ENCODE measurements at places on chromosomes 7 and 10.
A peak's percentile ranks its signal among the peaks of the same experiment; 100 is the strongest.

DNA sequence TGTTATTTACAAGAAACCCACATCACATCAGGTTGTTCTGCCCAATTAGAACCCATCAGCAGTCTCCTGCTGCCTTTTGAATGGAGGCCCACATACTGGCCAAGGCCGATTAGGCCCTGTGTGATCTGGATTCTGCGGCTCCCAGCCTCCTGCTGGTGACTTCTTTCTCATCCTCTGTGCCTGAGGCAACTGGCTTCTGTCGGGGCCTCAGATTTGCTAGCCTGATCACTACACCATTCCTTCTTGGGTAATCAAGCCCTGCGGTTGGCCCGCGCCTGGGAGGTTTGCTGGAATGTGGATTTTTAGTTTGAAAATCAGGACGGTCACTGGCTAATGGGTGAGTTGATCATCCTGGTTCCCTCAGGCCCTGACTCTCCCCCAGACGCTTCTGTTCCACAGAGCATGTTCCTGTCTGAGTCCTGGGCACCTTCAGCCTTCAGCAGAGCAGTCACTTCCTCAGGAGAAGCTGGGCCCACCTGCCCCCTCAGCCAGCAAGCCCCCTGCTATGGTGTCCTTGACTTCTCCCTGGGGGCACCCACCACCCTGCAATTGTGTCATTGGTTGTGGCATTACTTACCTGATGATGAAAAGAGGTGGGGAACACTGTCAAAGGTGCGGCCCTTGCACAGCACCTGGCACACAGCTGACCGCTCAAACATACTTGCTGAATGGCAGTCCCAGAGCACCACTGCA is 207.6 kb downstream of the PHTF2 start:
- DNase-seq = no peak

- no peak for DNase-seq
Observed at GRCh38 chr7:38052786-38053185, 125.3 kb upstream of the STARD3NL start.

DNA sequence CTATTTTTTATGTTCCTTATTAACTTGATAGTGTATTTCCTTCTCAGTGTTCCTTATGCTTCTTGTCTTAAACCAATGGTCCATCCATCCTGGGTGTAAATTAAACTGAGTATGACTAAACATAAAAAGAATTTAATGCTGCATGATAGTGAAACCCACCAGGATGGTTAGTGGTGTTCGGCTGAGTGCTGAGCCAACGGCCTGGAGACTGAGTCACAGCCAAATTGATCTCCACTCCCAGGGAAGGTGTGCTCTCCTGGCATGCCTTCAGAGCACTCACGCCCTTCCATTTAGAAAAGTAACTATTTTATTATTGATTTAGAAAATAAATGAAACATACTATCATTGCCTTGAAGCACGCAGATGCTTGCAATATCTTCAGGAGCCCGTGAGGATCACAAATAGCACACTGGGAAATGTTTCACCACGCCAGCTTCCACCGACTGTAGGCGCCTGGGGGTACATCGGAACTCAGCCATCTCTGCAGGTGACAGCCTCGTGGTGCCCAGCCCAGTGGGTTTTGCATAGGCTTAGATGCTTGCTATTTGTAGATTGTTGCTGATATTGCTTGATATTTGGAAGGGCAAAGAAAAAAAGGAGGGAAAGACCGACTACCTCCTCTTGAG is 40.0 kb upstream of the LOXL4 start:
- peak; percentile 29 for DNase-seq

GRCh38 chr10:110980807-110981206 is 61.4 kb downstream of the SHOC2 start:
- DNase-seq = no peak

- DNase-seq = no peak
Observed at GRCh38 chr7:137025469-137026175, 157.2 kb downstream of the CHRM2 start.

GRCh38 chr7:71595176-71595575 is 463.2 kb downstream of the GALNT17 start:
- peak; percentile 6 for DNase-seq

GRCh38 chr7:42493436-42494198 is 256.6 kb upstream of the GLI3 start:
- peak; percentile 63 for DNase-seq

GRCh38 chr10:34049887-34050286 is 715.4 kb upstream of the NRP1 start:
- peak; percentile 57 for DNase-seq

- no peak for DNase-seq
Observed at GRCh38 chr10:50248062-50248461, 3.3 kb downstream of the ASAH2 start.

DNA sequence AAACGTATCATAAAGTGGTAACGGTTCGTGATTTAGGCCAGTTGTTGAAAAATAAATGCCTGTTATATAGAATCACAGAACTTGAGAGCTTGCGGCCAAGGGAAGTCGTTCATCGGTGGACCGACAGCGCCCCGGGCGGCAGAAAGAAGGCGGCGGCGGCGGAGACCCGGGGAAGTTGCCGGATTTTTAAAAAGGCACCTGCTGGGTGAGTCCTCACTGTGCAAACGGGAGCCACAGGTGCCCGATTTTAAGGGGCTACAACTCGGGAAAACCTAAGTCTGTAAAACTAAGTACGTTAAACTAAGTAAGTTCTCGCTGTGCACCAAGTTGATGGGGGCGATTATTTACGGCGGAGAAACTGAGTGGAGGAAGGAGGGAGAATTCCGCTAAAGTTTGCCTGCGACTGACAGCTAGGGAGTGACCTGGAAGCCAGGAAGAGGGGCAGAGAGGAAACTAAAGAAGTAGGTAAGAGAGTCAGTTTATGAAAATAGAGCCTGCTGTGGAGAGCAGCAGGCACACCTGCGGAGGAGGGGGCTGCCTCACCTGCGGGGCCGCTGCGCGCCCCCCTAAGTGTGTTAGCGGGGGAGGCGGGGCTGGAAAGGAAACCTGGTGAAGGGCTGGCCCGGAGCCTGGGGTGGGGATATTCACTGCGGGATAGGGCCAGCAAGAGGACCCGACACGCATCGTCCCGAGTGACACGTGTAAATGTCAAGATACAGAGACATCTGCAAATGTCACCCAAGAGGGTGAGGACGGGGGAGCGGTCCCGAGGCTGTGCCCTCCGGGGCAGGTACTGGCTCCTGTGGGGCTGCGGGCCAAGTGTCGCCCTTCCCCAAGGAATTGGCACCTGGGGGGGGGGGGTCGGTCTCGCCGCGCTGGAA is 996 bp downstream of the ADAM12 start:
- DNase-seq = no peak

DNA sequence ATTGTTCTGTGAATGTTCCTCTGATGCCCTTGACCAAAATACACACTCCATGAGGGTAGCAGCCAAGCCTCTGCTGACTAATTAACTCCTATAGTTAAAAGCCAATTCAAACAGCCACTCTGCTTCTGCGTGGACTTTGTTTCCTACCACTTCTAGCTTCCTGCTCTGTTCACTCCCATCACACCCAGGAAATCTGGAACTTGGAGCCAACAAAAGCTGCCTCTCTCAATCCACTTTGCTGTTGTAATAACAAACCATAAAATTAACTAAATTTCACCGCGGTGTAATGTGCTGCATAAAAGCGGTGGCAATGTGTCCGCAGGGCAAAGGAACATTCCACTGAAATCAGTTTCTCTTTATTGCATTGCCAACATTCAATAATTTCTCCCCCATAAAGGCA is 239.5 kb downstream of the PLXNA4 start:
- no peak for DNase-seq

- no peak for DNase-seq
Observed at GRCh38 chr10:10956681-10957542, 60.8 kb upstream of the CELF2 start.

- no peak for DNase-seq
Observed at GRCh38 chr7:17103170-17103569, 195.3 kb upstream of the AHR start.

GRCh38 chr7:103003004-103003403 is 71.6 kb downstream of the FBXL13 start:
- DNase-seq = no peak

GRCh38 chr10:293636-294035 is 158.4 kb downstream of the ZMYND11 start:
- DNase-seq = no peak

GRCh38 chr10:83701799-83702198 is 437.5 kb upstream of the GHITM start:
- no peak for DNase-seq

- peak; percentile 87 for DNase-seq
Observed at GRCh38 chr7:117098457-117098856, 145.2 kb downstream of the ST7 start.

- peak; percentile 32 for DNase-seq
Observed at GRCh38 chr7:107559864-107560263, 3.9 kb downstream of the COG5 start.

DNA sequence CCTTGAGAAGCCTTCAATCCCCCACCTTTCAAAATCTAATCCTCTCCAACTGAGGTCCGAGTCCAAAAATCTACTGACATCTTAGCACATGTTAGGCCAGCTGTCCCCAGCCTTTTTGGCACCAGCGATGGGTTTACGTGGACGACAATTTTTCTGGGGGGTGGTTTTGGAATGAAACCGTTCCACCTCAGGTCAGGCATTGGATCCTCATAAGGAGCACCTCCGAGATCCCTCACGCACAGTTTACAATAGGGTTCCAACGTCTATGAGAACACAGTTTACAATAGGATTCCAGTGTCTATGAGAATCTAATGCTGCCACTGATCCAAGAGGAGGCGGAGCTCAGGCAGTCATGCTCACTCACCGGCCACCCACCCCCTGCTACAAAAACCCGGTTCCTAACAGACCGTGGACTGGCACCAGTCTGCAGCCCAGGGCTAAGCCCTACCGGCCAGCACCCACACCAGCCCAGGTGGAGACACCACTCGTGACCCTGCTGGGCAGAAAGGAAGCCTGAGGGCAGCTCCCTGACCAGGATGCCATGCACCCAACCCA is 107.6 kb downstream of the DIP2C start:
- DNase-seq = no peak

GRCh38 chr7:81616951-81617350 is 152.9 kb downstream of the HGF start:
- peak; percentile 85 for DNase-seq

GRCh38 chr7:122166740-122167139 is 22.7 kb upstream of the AASS start:
- DNase-seq = peak; percentile 65

DNA sequence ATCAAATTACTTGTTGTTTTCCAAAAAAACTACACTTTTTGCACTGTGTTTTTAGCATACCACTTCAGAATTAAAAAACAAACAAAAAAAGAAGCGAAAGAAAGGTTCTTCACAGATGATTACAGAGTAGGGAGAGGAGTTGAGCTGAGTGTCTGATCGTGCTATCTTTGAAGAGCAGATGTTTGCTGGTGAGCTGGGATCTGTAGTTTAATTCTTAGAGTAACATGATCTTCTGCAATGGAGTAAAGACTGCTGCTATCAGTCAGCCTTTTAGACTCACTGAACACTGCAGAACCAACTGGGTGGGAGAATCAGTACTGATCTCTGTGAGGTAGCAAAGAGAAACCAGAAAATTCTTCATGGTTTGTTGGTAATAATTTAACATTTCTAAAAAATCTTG is 1197.8 kb upstream of the SORCS1 start:
- no peak for DNase-seq

DNA sequence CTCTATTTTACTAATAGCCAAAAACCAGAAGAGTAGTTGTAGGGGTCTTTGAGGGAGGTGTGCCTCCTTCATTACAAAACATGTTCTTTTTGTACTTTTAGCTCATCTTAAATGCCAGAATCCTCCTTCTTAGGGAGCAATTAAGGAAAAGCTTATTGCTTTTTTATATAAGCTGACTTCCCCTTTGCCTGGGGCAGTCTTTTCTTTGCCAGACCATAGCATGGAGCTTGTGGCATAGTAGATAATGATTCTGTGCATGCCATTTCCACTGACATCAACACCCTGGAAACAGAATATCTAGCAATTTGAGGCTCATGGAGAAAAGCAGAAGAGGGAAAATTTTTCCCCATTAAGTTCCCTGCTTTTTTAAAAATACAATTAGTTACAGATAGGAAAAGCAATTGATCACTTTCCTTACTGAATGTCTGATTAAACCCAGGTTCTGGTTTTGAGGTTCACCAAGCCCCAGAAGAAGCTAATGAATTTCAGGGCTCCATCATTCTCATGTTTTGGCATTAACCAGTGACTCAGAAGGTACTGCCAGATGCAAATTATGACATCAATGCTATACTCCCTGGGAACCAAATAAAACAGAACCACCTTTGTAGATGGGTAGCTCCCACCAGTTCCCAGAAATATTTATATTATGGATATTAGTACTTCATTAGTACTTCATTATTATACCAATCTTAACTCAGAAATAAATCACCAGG is 410.6 kb downstream of the KCNMA1 start:
- DNase-seq = no peak

- no peak for DNase-seq
Observed at GRCh38 chr7:28065721-28066285, 114.8 kb downstream of the JAZF1 start.

GRCh38 chr10:59395984-59396383 is 33.6 kb upstream of the FAM13C start:
- no peak for DNase-seq

GRCh38 chr10:77837925-77838595 is 88.5 kb downstream of the DLG5 start:
- DNase-seq = no peak

GRCh38 chr10:110376767-110377160 is 72.0 kb upstream of the SMNDC1 start:
- DNase-seq = no peak

DNA sequence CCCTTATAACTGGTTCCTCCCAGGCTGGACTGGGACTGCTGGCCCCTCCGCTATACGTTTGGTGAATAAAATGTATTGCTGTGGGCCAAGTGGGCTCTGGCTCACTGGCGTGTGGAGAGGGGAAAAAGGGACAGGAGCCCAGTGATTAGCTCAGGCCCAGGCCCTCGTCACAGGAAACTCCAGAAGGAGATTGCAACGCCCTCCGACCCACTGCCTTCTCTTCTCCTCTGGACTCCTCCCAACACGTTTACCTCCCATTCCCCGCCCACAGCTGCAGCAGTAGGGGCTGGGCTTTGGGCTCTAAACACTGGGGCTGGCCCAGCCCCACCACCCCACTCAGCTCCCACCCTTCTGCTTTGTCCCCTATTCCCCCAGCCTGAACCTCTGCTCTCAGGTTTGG is 173.9 kb downstream of the NEURL1 start:
- DNase-seq = no peak

DNA sequence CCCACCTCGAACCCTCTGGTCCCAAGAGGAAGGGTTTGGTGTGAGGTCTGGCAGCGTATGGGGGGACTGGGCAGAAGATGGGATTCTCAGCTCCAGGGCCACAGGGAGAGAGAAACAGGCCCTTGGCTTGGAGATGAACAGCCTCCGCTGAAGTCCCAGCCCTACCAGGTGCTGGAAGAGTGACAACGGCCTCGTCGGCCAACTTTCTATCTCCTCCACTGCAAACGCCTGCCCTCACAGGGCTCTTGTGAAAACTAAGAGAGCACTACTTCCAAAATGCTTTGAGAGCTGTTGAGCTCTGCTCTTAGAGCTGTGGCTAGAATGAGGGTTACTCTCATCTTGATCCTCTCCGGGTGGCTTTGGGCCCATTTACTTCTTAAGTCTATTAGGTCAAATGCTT is 63.5 kb downstream of the AFAP1L2 start:
- no peak for DNase-seq

GRCh38 chr7:136687693-136688322 is 180.6 kb upstream of the CHRM2 start:
- DNase-seq = peak; percentile 48

- peak; percentile 46 for DNase-seq
Observed at GRCh38 chr7:134813663-134814396, 34.4 kb downstream of the CALD1 start.
